ENCODE measurements at places on chromosomes 11 and 22.
A peak's percentile ranks its signal among the peaks of the same experiment; 100 is the strongest.

DNA sequence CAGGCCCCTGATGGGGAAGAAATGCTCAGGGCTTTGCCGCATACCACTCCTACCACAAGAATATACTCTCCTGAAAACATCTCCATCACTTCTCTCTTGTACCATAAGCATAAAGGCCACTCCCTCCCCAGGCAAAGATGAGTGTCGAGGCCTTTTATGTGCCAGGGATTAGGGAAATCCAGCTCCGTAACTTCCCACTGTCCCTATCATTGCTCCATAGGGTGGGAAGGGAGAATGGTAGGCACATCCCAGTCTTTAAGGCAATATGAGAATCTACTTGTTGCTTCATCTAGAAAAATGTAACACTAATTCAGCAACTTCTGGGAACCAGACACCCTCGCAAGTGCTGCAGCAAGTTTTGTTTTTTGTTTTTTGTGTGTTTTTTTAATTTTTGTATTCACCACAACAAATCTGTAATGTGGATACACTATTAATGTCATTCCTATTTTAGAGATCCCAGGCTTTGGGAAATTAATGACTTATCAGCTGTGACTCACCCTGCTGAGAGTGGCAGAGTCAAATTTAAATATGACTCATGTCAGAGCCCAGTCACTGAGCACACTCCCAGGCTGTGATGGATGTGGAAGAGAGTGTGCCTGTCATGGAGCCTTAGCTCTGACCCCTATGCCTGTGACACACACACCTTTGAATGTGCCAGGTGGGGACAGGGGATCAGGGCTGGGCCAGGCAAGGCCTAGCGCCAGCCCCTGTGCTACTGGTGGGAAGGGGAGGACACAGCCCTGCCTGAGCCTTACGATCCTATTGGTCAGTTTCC lies 23.4 kb downstream of the PANX1 start:
- no peak for DNase-seq

- no peak for DNase-seq
These were observed 39.2 kb upstream of the KLHL35 start for GRCh38 chr11:75472081-75472732.

DNA sequence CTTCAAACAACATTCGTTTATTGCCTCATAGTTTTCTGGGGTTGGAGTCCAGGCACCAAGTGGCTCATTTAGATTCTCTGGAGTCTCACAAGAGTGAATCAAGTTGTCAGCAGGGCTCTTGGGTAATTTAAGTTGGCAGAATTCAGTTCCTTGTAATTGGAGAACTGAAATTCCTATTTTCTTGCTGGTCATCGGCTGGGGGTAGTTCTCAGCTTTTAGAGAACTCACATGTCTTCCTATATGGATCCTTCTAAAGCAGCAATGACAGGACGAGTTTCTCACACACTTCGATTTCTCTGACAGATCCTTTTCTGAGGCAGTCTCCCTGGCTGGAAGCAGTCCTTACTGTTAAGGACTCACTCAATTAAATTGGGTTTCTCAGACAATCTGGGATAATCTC lies 17.3 kb upstream of the OOSP4B start:
- DNase-seq = no peak

- no peak for DNase-seq
These were observed 9.8 kb upstream of the BARX2 start for GRCh38 chr11:129365816-129366215.

DNA sequence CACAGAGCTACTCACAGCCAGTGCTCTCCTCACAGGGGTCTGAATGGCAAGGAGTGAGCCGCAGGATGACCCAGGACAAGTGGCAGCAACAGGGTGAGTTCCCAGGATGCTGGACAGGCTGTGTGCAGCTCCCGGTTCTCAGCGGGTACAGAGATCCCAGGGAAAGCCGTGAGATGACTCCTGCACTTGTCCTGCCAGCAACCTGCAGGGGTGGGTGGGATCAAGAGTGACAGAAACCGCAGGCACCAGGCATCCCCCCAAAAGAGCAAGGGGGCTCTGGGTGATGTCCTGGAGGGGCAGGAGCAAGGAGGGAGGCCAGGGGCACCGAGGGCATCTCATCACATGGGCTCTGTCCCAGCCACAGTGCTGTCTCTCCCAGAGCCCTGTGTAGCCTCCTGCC lies 15.9 kb upstream of the PRODH start:
- no peak for DNase-seq

- DNase-seq = peak; percentile 21
These were observed 703 bp downstream of the ABTB2 start for GRCh38 chr11:34356913-34357700.

GRCh38 chr22:33780531-33781136 lies 139.6 kb downstream of the LARGE1 start:
- no peak for DNase-seq

All from activated CD8-positive, alpha-beta memory T cell treated with anti-CD3 and anti-CD28 coated beads for 1 hour (primary cell).